ENCODE measurements at places on chromosomes 2 and 18. TPM values are rescaled to one million over a fixed set of nuclear protein-coding genes. Genes with fewer than 3 reads are reported as not detected.

- DNase-seq, result no peak
These were observed 94.4 kb downstream of the CRIM1 start for GRCh38 chr2:36449943-36450392.

DNA sequence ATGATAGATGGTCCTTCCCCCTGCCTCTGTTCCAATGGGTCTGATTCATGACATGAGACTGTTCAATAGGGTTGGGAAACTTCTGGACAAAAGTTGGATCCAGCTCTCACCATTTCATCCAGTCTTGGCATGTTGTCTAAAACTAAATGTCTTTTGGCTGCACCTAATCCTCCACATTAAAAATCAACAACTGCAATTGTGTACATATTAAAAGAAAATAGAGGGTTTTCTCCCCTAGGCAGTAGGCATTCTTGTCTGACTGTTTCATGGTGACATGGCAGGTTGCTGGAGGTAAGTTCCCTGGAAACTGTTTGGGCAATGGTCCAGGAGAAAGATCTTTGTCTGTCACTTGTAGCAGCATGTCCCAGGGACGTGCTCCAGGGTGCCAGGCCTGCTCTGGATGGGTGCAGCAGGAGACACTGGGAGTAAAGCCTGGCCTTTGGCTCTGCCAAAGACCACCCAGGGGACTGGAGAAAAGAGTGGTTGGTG, 135.8 kb downstream of the TCF4 start:
- no peak for DNase-seq

- DNase-seq, result no peak
These were observed 67.0 kb downstream of the ZNF521 start for GRCh38 chr18:25284861-25285550.

- DNase-seq, result no peak
These were observed 35.6 kb downstream of the MRPS5 start for GRCh38 chr2:95086017-95086416.

The PAIP2B gene
- 2.8 TPM for total RNA-seq

Measured in posterior vena cava (tissue), 2 donors.